Stimulated activated CD4-positive, alpha-beta T cell treated with anti-CD3 and anti-CD28 coated beads, Interleukin-1b, Interleukin-23, amount 100 ng/mL, for 48 hours (primary cell): ENCODE measurements at places on chromosomes 13 and 19.
A peak's percentile ranks its signal among the peaks of the same experiment; 100 is the strongest.

DNA sequence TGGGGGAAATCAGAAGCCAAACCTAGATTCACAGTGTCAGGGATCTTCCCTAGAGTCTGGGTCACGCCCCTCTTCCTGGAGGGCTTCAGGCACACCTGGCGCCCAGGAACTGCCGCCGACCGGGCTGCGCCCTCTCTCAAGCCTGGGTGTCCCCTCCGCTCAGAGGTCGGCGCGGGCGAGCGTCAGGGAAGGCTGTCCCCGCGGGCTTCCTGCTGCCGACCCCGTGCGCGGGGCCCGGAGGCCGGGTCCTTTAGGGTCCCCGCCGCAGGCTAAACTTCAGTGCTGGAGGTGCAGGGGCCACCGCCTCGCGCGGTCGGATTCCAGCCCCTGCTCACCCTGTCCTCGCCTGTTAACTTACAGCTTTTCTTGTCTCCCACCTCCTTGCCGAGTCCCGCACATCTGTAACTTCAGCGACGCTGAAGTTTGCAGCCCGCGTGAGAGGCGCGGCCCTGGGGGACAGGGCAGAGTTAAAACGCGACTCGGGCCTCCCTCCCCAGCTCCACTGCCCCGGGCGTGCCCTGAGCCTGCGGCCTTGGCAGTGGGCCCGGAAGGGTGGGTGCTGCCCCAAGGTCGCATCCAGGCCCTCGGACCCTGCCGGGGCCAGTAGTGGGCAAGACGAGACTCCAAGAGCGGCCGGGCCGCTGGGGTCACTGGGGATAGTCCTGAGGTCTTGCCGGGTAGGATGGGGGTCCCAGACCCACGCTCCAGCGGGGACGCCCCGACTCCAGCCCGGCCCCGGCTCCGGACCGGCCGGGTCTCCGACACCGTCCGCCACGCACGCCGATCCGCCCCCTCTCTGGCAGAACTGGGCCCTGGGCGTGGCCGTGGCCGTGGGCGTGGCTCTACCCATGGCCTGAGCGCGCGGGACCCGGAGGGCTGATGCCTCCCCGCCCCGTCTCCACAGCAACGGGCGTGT lies 95.6 kb upstream of the ZNF98 start:
- DNase-seq, result no peak

- DNase-seq, result no peak
These were observed 1171.8 kb downstream of the DIAPH3 start for GRCh38 chr13:58991826-58992477.

DNA sequence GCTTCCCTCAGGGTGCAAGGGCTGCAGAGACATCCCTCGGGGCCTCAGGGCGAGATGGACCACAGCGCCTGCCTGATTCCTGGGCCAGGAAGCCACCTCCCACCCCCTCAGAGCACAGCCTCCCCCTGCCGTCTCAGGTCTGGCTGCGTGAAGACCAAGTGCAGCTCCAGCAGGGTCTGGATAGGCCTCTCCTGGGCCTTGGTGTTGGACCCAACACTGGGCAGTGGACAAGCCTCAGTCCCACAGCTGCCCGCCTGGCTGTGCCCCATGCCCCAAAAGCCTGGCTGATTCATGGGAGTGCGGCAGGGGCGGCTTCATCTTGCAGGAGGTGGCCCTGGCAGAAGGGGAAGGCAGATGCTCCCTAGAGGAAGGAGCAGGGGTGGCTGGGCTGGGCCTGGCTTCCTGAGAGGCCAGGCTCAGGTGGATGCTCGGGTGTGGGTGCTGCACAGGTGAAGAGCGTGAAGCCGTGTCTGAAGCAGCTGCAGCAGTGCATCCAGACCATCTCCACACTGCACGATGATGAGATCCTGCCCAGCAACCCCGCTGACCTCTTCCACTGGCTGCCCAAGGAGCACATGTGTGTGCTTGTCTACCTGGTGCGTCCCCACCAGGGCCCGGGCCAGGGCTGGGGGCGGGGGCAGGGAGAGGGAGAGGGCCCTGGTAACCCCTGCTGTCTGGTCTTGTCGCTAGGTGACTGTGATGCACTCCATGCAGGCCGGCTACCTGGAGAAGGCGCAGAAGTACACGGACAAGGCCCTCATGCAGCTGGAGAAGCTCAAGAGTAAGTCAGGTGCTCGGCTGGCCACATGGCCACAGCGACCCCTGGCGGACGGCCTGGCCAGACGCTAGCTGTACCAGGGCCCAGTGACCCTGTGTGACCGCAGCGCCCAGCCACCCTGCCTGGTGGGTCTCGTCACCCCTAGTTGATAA lies 21.7 kb downstream of the MAU2 start:
- DNase-seq, result no peak

DNA sequence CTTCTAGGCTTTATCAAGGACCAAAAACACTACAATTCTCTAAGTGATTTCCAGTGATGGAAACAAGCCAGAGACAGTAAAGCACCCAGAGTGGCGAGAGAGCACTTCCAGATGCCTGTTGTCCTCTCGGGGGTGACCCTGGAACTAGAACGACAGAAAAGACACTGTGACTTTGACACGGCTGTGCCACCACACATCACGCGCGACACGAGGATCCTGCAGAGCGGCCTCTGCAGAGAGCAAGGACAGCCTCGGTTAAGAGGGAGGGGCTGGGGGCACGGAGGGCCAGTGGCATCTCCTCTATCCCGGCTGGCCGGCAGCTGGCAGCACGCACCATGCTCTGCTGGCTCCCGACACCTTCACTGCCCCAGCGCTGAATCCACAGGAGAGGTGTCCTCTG lies 42.3 kb downstream of the SUGP2 start:
- DNase-seq, result no peak

- peak; percentile 86 for DNase-seq
These were observed 15.0 kb upstream of the NANOS3 start for GRCh38 chr19:13861714-13862531.
